ENCODE measurements at places on chromosomes 3 and 15.

DNA sequence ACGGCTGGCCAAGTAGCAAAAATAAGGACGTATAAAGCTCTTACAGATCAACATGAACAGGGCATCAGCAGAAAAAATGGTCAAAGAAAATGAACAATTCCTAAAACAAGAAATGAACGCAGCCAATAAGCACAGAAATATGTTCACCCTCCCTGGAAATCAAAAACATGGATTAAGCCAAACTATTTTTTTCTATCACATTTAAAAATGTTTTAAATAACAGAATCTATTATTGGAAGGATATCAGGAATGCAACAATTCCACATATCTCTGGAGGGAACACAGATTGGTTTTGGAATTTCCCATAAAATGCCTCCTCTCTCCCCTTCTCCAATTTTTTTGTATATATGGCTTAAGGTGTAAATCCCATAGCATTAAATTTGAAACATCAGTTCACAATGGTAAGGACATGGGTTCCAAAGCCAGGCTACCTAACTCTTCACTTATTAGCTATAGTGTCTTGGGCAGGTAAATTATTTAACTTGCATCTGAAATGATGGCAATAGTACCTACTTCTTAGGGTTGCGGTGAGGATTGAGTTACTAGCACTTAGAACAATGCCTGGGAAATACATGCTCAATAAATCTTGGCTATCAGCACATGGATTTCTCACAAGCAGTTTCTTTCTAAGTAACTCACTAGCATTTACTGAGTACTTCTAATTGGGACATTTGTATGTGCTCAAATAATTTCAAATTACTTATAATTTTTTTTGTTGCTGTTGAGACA is 10.1 kb downstream of the UACA start:
- no peak for DNase-seq
- H3K36me3 ChIP-seq, result no peaks in the 10 kb centered on the region
- peaks cover 9% of the 10 kb centered on the region for H3K4me1 ChIP-seq
- no peaks in the 10 kb centered on the region for H3K27me3 ChIP-seq
- no peak overlapping the region for H3K4me3 ChIP-seq
- no peak overlapping the region for H3K27ac ChIP-seq

DNA sequence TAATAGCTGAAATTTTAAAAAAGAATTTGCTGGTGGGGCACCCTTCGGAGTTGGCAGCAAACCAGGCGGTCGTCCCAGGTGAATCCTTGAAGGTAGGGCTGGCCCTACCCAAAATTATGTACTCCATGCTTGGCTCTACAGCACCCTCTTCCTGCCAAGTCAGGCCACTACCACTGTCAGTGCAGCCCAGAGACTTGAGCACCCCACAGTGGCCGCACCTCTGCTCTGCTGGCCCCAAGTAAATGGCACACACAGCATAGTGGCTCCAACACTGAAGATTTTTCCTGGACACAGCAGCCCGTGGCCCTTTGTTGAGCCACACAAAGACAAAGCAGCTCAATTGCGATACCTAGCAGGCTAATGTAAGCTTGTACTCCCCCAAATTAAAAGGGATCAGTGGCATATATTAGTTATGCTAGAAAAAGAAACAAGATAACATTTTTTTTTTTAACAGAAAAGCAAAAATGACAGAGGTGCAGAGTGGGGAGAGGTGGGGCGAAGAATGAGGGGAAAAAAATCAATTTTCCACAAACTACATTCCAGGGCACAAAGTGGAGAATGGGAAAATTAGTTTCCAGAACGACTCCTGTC is 250.5 kb downstream of the UACA start:
- H3K36me3 ChIP-seq, result no peaks in the 10 kb centered on the region
- H3K4me3 ChIP-seq, result no peak overlapping the region
- no peaks in the 10 kb centered on the region for H3K4me1 ChIP-seq
- H3K27ac ChIP-seq, result no peak overlapping the region
- H3K27me3 ChIP-seq, result no peaks in the 10 kb centered on the region

GRCh38 chr3:37993820-37994638 is 3.4 kb downstream of the VILL start:
- no peaks in the 10 kb centered on the region for H3K27me3 ChIP-seq
- peak overlapping the region; percentile 89 for H3K4me3 ChIP-seq
- peak; percentile 80 for DNase-seq
- H3K36me3 ChIP-seq, result no peaks in the 10 kb centered on the region
- H3K4me1 ChIP-seq, result peaks cover 18% of the 10 kb centered on the region
- no peak overlapping the region for H3K27ac ChIP-seq

DNA sequence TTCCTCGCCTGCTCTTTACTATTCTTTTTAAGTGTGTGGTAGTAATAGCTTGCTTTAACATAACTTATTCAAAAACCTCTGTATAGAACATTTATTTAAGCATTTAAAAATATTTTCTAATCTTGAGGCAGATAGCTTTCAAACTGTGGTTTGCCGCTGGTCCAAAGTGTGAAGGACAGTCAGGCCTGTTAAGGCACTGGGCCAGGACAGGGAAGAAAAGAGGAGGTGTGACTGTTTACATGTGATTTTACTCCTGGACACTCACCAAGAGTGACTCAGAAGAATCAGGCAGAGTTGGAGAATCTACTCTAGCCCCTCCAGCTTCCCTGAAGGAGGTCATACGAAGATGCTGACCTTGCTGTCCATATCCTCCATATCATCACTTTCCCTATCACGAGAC is 44.7 kb downstream of the CEP152 start:
- H3K4me3 ChIP-seq, result no peak overlapping the region
- H3K4me1 ChIP-seq, result no peaks in the 10 kb centered on the region
- no peak for DNase-seq
- no peak overlapping the region for H3K27ac ChIP-seq
- H3K27me3 ChIP-seq, result no peaks in the 10 kb centered on the region

DNA sequence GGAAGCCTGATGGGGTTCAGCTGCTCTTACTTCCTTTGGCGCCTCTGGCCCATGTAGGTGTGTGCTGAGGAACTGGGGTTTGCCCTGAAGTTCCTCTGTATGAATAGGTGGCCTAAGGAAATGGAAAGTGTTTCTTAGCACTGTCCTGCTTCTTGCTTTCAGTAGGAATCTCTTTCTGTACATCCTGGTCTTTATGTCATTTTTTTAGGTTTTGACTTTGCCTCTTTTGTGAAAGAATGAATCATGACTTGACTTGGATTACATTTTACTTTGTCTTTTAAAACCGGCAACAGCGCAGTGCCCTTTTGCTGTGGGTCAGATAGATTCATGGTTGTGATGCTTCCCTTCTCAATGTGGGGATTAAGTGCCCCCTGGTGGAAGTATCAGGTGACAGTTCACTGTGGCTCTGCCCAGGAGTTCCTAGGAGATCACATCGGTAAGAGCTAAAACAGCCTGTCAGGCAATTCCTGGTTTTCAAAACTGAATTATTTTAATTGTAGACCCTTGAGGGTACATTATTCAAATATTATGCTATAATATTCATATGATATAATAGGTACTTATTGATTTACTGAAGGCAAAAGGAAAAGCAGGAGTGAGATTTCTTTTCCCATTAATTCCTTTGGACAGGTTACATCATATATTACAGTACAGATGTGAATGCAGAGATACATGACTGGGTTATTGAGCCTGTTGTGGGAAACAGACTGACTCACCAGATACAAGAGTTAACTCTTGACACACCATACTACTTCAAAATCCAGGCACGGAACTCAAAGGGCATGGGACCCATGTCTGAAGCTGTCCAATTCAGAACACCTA is 95.4 kb downstream of the HCN4 start:
- H3K4me1 ChIP-seq, result no peaks in the 10 kb centered on the region
- peaks cover 11% of the 10 kb centered on the region for H3K36me3 ChIP-seq
- no peak overlapping the region for H3K4me3 ChIP-seq
- DNase-seq, result peak; percentile 86

GRCh38 chr3:72720566-72720965 is 127.7 kb downstream of the SHQ1 start:
- peaks cover 12% of the 10 kb centered on the region for H3K4me1 ChIP-seq
- no peaks in the 10 kb centered on the region for H3K36me3 ChIP-seq
- no peaks in the 10 kb centered on the region for H3K27me3 ChIP-seq
- no peak overlapping the region for H3K27ac ChIP-seq
- DNase-seq, result no peak

- no peak overlapping the region for H3K27ac ChIP-seq
- H3K4me1 ChIP-seq, result no peaks in the 10 kb centered on the region
- H3K27me3 ChIP-seq, result no peaks in the 10 kb centered on the region
- no peak for DNase-seq
- H3K4me3 ChIP-seq, result no peak overlapping the region
Observed at GRCh38 chr15:71599418-71600151, 210.8 kb upstream of the NR2E3 start.

DNA sequence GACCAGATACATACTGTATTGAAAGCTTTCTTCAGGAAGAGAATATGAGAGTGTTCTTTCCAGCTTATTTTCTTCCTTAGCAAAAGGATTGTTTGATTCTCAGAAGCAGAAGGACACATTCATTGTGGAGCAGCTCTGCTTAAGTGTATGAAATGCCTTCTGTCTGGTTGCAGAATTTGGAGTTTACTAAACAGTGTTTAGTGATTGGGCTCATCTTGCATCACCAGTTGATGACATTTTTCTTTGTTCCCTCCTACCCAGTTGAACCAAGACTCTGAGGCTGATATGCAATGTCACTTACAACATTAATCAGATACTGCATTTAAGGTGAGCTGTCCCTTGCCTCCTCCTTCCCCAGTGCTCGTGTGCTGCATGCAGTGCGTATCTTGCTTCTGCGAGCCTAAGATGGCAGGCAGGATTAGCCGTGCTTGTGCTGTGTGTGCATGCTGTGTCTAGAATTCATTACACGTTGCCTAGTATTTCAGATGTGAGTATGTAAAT is 18.4 kb downstream of the ZBTB38 start:
- H3K27ac ChIP-seq, result no peak overlapping the region
- no peaks in the 10 kb centered on the region for H3K36me3 ChIP-seq
- H3K4me1 ChIP-seq, result peaks cover 43% of the 10 kb centered on the region
- H3K4me3 ChIP-seq, result no peak overlapping the region

GRCh38 chr15:63135804-63136203 is 14.1 kb downstream of the LACTB start:
- H3K36me3 ChIP-seq, result no peaks in the 10 kb centered on the region
- H3K4me3 ChIP-seq, result no peak overlapping the region
- H3K4me1 ChIP-seq, result no peaks in the 10 kb centered on the region
- H3K27ac ChIP-seq, result no peak overlapping the region
- H3K27me3 ChIP-seq, result no peaks in the 10 kb centered on the region

- no peak overlapping the region for H3K4me3 ChIP-seq
- peaks cover 8% of the 10 kb centered on the region for H3K36me3 ChIP-seq
- H3K27me3 ChIP-seq, result no peaks in the 10 kb centered on the region
- no peak for DNase-seq
- no peaks in the 10 kb centered on the region for H3K4me1 ChIP-seq
- H3K27ac ChIP-seq, result no peak overlapping the region
Observed at GRCh38 chr3:6679510-6679909, 181.4 kb upstream of the GRM7 start.

DNA sequence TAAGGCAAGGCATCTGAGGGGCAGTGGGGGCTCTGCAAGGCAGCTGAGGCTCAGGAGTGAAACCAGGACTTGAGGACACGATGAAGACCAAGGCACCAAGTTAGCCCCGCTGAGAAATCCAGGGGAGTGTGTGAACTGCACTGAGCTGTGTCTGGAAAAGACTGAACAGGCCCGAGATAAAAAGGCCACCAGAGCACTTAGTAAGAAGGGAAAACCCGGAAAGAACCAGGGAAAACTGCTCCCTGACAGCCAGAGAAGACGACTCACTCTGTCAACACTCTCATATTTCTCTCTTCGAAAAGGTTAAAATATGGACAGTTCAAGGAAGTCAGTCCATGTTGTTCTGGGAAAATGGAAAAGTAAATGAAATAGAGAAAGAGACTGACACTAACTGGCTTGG is 109.0 kb downstream of the SEC22A start:
- H3K4me1 ChIP-seq, result peaks cover 44% of the 10 kb centered on the region
- H3K27ac ChIP-seq, result peak overlapping the region; percentile 22
- H3K27me3 ChIP-seq, result no peaks in the 10 kb centered on the region
- H3K36me3 ChIP-seq, result no peaks in the 10 kb centered on the region

DNA sequence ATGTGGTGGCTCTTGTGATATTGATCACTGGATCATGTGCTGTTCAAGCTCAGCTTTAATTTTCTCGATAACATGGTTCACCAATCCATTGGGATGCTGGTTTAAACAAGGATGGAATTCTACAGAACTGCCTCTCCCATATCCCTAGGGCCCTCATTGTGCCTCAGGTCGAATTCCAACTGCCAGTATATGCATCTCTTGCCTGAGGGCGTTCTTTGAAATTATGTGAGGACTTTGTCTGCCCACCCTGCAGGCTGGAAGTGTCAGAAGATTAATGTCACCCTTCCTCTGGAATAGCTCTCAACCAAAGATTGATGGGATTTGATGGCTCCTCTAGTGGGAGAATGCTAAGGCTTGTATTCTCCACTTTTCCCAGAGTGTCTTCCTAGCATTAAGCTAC is 175.6 kb upstream of the GALNT15 start:
- H3K4me3 ChIP-seq, result no peak overlapping the region
- H3K27me3 ChIP-seq, result no peaks in the 10 kb centered on the region
- no peaks in the 10 kb centered on the region for H3K36me3 ChIP-seq
- no peak overlapping the region for H3K27ac ChIP-seq
- no peaks in the 10 kb centered on the region for H3K4me1 ChIP-seq
